Left ventricle myocardium inferior (tissue), 1 donor: ENCODE measurements at places on chromosomes 13 and 19. TPM values are rescaled to one million over a fixed set of nuclear protein-coding genes. Genes with fewer than 3 reads are reported as not detected.

KRTDAP gene
- not detected for total RNA-seq

MADCAM1 gene
- total RNA-seq = 0.22 TPM

AMH gene
- 1.1 TPM for total RNA-seq

HRC gene
- 1,040 TPM for total RNA-seq

CGB8 gene
- not detected for total RNA-seq

ZNF865 gene
- total RNA-seq = 17.0 TPM

CEACAM1 gene
- total RNA-seq = 3.4 TPM

ZNF563 gene
- total RNA-seq = 4.5 TPM
